Activated CD4-positive, CD25-positive, alpha-beta regulatory T cell (primary cell): ENCODE measurements at places on chromosomes 5 and 9.

DNA sequence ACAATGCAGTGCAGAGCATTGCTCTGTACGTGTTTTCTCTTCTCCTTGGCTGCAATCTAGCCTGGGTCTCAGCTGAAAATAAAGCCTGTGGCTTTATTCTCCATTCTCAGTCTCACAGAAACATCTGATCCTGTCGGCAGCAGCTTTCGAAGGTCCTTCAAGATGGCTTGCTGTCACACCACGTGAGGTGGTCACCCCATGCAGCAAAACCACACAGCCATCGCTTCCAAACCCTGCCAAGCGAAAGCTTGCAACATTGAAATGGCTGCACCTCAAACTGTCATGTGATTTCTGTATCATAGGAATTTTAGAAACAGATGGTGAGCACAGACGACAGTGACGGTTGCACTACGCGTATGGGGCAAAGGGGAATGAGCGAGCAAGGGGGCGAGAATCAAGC lies 98.5 kb upstream of the SMARCA2 start:
- DNase-seq: no peak

DNA sequence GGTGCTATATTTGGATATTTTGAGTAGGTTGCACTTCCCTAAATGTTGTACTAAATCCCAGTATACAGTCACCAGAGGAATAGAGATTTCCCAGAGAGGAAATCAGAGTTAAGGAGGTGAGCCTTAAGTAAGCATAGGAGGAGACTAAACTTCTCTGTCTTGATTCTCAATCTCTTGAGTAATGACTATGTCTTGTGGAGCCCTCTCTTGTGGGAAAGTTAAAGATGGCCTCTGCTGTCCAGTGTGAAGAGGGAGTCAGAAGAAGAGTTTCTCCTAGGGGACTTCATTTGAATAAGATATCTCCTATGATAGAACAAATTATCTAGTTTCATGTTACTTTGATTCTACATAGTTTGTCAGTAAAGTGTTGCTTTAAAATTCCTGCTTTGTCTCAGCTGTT lies 502.5 kb downstream of the PDE4D start:
- no peak for DNase-seq

DNA sequence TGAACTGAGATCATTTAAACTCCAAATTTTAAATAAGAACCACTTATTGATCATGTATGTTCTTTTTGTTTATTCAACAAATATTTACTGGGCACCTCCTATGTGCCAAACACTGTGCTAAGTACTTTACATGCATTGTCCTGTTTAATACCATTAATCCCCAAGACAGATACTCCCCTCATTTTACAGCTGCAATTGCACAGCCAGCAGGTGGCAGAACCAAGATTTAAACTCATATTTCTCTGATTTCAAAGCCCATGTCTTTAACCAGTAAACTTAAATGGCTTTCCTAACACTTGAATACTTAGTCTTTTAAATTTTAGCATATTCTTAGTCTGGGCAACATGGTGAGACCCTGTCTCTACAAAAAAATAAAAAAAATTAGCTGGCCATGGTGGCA lies 43.4 kb upstream of the KIAA1958 start:
- no peak for DNase-seq

- DNase-seq: no peak
These were observed 76.8 kb upstream of the CDK20 start for GRCh38 chr9:88051138-88051537.

GRCh38 chr5:59322894-59323293 lies 570.6 kb downstream of the PDE4D start:
- DNase-seq: no peak

DNA sequence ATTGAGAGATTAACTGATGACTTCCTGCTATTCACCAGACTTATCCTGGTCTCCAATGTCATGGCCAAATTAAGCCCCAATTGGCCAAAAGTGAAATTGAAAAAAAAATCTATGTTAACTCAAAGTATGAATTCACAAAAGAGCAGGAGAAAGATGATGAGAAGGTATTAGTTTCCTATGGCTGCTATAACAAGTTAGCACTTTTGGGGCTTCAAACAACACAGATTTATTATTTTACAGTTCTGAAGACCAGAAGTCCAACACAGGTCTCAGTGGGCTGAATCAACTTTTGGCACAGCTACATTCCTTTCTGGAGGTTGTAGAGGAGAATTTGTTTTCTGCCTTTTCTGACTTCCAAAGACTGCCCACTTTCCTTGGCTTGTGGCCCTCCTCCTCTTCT lies 78.6 kb upstream of the TLE1 start:
- DNase-seq: no peak

- no peak for DNase-seq
These were observed 275.0 kb upstream of the SGCD start for GRCh38 chr5:156051972-156052371.

GRCh38 chr5:113271015-113271414 lies 163.8 kb downstream of the TSSK1B start:
- no peak for DNase-seq

DNA sequence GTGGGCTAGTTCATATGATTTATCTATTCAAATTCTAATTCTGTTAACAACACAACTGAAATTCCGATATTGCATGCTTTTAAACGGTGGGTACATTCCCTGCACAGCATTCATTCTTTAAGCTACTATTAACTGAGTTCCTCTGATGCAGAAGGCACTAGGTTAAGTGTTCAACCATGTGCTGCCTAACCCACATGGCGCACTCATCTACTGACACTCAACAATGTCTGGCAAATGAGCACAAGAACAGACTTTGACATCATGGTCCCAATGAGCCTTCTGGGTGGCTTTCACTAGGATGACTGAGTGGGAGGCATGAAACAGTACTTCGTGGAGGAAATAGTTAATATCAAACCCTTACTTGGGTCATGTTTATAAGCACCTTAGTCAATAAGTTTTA lies 10.2 kb downstream of the NREP start:
- no peak for DNase-seq

GRCh38 chr9:129665389-129665775 lies at the start of gene PRRX2:
Gene PRRX2, plus strand, starts transcription at chr9:129665647. Its CDS starts 221 bp downstream, at chr9:129665868.
- DNase-seq: no peak

GRCh38 chr5:7169240-7169878 lies 226.6 kb upstream of the ADCY2 start:
- DNase-seq: no peak

GRCh38 chr5:139903450-139903794 lies 107.8 kb downstream of the PSD2 start:
- no peak for DNase-seq

DNA sequence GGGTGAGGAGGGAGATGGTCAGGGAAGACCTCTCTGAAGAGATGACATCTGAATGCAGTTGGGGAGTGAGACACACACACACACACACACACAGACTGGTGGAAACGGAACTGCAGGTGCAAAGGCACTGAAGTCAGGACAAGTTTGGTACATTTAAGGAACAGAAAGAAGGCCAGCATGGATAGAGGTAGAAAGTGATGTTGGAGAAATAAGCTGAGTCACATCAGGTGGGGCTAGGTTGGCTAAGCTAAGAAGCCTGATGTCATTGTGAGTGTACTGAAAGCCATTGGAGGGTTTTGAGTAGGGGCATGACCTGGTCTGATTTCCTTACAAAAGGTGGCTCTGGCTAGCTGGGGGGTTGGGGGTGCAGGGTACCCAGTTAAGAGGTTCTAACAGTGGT lies 3.1 kb downstream of the BSPRY start:
- DNase-seq: no peak

- no peak for DNase-seq
These were observed 31.0 kb upstream of the ALDH1B1 start for GRCh38 chr9:38361473-38361850.

DNA sequence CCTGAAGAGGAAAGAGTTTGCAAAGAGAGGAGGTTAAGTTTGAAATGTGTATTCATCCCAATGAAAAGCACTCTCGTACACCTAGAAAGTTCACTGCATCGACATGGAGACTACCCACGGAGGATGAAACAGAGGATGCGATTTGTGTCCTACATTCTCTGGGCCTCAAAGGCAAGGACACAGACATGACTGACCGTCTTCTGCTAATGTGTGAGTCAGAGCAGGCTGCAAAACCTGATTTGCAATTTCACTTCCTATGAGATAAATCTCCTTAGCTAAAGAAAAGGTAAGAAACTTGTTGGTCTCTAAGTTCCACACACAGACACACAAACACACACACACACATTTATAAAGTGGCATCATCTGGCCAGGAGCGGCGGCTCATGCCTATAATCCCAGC lies 98.6 kb downstream of the GNAQ start:
- DNase-seq: no peak

- DNase-seq: no peak
These were observed 247.0 kb upstream of the IRX4 start for GRCh38 chr5:2129568-2130272.

DNA sequence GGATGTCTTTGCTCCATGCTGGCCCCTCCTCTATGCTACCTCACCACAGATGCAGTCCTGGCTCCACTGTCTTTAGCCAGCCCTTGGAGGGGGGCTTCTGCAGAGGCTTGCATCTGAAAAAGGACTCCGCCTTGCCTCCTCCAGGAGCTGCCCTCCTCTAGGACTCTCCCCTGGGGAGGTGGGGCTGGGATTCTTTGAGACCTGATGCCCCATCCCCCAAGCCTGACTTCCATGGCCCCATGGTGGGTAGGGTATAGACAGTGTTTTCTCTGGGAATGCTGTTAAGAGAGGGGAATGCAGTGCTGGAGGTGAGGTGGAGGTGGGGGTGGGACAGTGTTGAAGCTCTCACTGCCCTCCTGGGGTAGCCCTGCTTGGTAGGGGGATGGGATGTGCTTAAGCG lies 14.3 kb downstream of the JADE2 start:
- no peak for DNase-seq

- no peak for DNase-seq
These were observed 21.4 kb upstream of the CEP78 start for GRCh38 chr9:78214492-78214891.

DNA sequence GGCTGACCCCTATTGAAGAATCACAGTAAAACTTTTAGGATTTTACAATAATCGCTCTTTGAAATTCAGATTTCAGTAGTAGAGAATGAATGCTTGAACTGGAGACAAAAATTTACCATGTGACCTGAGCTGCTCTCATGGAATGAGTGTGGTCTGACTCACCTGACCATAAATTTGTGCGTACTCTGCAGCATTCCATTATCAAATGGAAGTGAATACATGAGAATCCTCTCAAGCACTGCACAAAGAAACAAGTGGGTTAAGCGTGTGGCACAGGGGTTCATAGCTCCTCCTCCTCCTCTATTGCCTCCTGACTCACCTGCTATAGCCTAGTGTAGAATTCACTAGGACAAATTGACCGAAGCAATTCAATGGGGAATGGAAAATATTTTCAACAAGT lies 269.8 kb upstream of the CDH9 start:
- DNase-seq: no peak

- DNase-seq: no peak
These were observed 30.1 kb upstream of the SLC12A2 start for GRCh38 chr5:128053291-128053954.

DNA sequence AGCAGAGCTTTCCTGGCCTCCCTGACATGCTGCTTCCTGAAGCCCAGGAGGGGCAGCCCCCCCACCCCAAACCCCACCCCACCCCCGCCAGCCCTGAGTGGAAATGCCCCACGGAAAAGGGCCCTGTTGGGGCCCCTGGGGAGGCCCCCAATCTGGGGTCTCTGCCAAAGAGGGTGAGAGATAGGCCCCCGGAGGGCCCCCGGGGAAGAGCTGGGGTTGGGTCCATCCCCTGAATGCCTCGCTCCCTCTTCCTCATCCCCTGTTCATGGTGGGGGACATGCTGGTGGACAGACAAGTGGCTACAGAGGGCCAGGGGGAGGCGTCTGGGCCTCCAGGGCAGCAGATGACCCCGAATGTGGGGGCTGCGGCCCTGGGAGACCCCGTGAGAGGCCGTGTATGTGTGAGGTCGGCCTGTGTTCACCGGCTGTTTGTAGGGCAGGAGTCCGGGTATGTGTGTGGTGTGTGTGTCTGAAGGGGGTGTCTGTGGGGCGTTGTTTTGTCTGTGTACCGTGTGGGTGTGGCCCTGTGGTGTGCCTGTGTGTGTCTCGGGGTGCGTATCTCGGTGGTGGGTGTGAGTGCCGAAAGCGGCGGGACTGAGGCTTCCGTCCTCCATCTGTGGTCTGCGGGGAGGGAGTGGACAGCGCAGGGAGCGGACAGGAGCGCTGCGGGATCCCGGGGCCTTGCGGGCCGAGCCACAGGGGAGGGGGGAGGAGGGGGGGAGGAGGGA lies 11.3 kb downstream of the C9orf50 start:
- no peak for DNase-seq

- DNase-seq: no peak
These were observed 7.4 kb downstream of the MEF2C start for GRCh38 chr5:88875341-88876234.

DNA sequence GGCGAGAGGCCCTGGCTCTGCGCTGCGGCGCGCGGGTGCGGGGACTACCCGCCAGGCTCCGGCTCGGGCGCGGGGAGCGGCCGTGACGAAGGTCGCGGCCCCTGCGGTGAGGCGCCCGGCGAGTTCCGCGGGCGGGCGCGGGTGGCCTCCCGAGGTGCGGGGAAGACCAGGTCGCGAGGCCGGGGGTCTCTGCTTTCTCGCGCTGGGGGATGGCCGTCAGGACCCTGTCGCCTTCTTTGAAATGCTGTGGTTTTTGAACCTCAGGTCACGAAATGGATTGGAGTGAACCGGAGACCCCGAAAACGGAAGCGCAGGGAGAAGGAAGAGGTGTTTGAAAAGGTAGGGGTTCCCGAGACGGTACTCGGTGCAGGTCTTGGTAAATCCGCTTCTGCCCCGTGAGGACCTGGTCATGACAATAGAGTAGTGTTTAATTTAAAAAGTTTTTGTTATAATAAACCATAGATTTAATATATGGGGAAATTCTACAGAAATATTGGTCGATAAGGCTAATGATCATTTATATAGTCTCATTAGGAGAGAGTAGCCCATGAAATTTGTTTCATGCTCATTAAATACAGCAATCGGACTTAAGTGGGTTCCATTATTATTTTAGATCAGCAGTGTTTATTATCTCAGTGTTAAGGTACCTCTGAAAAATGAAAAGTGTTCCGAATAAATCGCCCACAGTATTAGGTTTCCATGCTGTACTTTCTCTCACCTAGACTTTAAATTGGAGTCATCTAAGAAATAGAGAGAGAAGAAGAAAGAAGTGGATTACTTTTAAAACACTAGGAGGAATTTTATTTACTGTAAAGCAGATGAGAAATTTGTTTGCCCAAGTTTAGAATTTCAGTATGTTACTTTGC lies 279.0 kb downstream of the AOPEP start:
- no peak for DNase-seq

DNA sequence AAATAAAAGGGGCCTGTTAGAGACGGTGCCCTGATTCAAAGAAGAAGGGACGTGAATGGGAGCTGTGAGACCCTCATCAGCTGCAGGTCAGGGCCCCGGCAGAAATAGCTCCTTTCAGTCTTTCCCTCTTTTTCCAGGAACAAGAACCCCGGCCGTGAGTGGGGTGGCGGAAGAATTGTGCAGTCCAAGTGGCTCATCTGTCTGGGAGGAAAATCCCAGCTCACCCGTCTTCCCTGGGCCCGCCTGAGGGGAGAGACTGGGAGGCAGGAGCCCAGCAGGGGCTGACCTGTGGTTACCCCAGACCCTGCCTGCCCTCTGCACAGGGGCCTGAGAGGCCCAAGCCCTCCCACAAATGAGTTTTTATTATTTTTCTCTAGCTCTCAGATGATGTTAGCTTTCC lies 24.8 kb upstream of the CSF1R start:
- no peak for DNase-seq

GRCh38 chr9:131733541-131734061 lies 6.3 kb downstream of the RAPGEF1 start:
- DNase-seq: peak; percentile 20

- no peak for DNase-seq
These were observed 255.0 kb downstream of the EFNA5 start for GRCh38 chr5:107415762-107416161.

GRCh38 chr9:113499876-113500497 lies 36.5 kb downstream of the RGS3 start:
- DNase-seq: no peak

- no peak for DNase-seq
These were observed 656.5 kb upstream of the RIOK2 start for GRCh38 chr5:97839341-97840086.
